ENCODE measurements at places on chromosomes 12 and 14. TPM values are rescaled to one million over a fixed set of nuclear protein-coding genes. Genes with fewer than 3 reads are reported as not detected.

DNA sequence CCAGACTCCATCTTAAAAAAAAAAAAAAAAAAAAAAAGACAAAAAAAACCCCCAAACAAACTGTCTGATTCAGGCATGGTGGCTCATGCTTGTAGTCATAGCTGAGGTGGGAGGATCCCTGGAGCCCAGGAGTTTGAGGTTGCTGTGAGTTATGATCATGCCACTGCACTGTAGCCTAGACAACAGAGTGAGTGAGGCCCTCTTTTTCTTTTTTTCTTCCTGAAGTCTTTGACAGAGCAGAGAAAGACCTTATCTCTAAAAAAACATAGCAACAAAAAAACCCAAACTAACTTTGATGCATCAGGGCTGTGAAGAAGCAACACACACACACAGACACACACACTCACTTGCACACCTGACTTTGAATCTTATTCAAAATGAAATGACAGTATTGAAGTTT lies 7.7 kb upstream of the AMN1 start:
- no peak for DNase-seq
- no peak overlapping the region for H3K4me3 ChIP-seq

- H3K4me3 ChIP-seq: peak overlapping the region; percentile 38
- DNase-seq: peak; percentile 54
- H3K36me3 ChIP-seq: no peaks in the 10 kb centered on the region
- H3K4me1 ChIP-seq: peaks cover 5% of the 10 kb centered on the region
- no peaks in the 10 kb centered on the region for H3K27me3 ChIP-seq
- H3K27ac ChIP-seq: peak overlapping the region; percentile 74
Measured at GRCh38 chr12:118189741-118190191, 53.8 kb downstream of the PEBP1 start.

DNA sequence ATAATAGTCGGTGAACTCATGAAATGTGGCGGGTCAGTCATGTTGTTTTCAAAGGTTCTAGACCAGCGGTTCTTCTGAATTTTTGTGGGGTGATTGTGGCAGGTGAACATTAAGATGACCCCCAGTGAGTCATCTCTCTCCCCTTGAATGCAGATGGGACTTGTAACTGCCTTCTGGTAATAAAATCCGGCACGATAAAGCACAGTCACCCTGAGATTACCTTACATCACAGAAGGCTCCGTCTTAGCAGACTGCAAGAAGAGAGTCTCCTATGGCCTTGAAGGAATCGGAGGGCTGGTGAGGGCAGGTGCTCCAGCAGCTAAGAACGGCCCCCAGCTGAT lies 189.6 kb downstream of the FOXN3 start:
- H3K4me1 ChIP-seq: peaks cover 13% of the 10 kb centered on the region
- no peak for DNase-seq
- H3K4me3 ChIP-seq: no peak overlapping the region
- no peak overlapping the region for H3K27ac ChIP-seq
- no peaks in the 10 kb centered on the region for H3K27me3 ChIP-seq
- H3K36me3 ChIP-seq: no peaks in the 10 kb centered on the region

DNA sequence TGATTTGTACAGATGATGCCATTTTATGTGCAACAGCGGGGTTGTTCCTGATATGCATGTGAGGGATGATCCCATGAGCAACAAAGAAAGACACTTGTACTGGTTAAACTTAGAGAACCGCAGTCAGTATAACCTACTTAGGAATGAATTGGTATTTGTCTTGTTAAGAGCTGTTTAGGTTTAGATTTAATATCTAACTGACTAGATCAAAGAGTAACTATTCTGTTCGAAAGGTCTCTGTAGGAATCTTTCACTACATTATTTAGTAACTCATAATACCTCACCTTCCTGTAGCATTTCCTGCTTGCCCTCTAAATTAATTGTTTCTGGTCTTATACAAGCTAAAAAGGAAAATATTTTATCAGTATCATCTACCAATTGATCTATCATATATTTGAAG lies 350.4 kb downstream of the TRHDE start:
- no peak overlapping the region for H3K27ac ChIP-seq
- H3K4me1 ChIP-seq: no peaks in the 10 kb centered on the region
- H3K36me3 ChIP-seq: no peaks in the 10 kb centered on the region
- H3K4me3 ChIP-seq: no peak overlapping the region
- no peak for DNase-seq
- H3K27me3 ChIP-seq: no peaks in the 10 kb centered on the region

Gene CLEC9A
- total RNA-seq: 0.22 TPM

Gene KRT77
- total RNA-seq: not detected

All from ovary (tissue), 10 donors.